Ureter (tissue), 1 donor: ENCODE measurements at places on chromosomes 16 and 17.

- no peak for DNase-seq
These were observed 24.6 kb downstream of the COG7 start for GRCh38 chr16:23428351-23428750.

DNA sequence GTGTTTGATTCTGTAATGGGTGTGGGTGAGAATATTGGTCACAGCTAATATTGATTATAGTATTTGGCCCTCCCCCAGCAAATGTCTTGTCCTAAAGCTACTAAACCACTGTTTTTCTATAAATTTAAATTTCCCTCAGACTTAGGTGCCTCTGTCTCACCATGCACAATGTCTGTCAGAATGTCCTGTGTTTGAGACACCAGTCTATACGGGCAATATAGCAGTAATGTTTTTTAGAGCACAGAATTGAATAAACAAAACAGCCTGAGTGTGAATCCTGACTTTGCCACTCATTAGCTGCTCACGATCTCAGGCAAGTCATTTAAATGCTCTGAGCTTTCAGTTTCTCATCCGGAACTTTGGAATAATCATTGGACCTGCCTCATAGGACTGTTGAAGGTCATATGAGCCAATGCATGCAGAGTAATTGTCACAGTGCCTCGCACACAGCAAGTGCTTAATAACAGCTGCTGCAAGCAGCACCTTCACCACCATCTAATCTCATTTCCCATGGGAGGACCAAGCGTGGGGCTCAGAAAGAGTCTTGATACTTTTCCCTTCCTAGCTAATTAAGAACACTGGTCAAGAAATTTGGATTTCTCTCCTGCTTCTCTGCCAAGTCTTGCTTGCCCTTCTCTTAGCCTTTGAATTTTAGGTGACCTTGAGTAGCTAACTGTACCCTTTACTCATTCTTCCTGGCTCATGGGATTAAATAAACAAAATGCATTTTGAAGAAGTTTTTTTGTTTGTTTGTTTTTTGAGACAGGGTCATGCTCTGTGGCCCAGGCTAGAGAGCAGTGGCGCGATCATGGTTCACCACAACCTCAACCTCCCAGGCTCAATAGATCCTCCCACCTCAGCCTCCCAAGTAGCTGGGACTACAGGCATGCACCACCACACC is 9.8 kb downstream of the HLF start:
- DNase-seq, result no peak

DNA sequence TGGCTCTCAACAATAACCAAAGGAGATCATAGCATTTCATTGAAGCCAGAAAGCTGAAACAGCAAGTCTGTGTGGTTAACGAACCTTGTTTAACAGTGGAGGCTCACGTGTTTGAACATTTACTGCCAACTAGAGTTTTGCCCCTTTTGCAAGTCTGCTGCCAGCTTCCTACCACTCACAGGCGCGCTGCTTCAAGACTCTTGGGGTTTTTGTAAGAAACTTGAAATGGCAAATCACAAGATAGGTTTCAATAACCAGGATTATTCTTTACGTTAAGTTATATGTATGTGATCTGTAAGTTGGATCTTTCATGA is 1.2 kb downstream of the SNTB2 start:
- DNase-seq, result peak; percentile 46

DNA sequence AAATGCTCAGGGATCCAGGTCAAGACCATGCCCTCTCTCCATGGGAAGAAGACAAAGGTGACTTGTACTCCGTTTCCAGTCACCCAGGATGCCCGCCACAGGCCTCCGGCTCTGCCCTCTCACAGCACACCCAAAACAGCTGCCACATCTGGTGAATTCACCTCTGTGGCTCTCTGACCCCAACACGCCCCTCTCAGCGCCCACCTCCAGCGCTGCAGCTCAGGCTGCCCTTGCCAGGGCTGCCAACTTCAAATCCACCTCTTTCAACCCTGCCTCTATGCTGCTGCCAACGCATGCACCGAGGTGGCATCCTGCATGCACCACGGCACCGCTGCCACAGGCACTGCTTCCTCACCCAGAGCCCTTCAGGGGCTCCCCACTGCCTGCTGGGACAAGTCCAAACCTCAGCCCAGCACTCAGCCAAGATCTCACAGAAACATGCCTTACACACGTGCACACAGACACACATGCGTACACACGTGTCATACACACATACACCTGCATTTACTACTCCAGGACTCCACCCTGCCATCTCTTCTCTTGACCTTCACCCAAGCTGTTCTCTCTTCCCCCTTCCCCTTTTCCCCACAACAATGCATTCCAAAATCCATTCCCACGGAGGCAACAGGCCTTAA is 7.5 kb downstream of the HID1 start:
- DNase-seq, result no peak
